Activated T-cell treated with anti-CD3 and anti-CD28 coated beads, Interleukin-2, amount 50 U/mL, for 48 hours (primary cell): ENCODE measurements at places on chromosomes 5 and 9.
A peak's percentile ranks its signal among the peaks of the same experiment; 100 is the strongest.

GRCh38 chr5:143828710-143829109 lies 16.7 kb downstream of the HMHB1 start:
- DNase-seq = peak; percentile 22

DNA sequence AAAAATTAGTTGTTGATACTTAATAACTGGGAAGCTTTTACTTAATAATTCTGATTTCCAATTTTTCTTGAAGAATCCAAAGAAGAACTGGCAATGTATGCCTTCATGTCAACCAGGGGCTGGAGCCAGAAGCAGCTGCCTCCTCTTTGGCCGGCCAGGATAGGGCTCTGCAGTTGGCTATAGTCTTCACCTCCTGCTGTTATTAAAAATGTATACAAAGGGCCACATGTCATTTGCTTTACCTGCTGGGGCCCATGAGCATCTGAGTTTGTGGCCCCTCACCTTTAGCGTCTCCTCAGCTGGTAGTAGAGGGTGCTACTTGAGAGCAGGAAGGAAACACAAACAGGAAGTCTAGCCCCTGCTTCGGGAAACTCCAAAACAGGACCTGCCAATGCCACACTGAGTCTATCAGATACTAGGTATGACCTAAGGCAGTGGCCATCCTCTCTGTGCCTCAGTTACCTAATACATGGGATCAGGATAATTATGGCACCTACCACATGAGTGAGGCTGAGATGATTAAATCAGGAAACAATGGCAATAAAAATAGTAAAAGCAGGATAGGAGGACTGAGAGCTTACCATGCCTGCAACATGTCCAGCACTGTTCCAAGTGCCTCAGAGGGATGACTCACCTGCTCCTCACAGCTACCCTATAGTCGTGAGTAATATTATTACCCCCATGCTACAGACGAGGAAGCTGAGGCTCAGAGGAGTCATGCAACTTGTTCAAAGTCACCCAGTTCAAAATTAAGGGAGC lies 21.3 kb downstream of the CCDC69 start:
- DNase-seq = no peak

- no peak for DNase-seq
Observed at GRCh38 chr5:72412283-72413055, 92.3 kb downstream of the PTCD2 start.

GRCh38 chr5:120457839-120458507 lies 6.1 kb upstream of the PRR16 start:
- peak; percentile 64 for DNase-seq

- no peak for DNase-seq
Observed at GRCh38 chr9:87515588-87516221, 18.0 kb downstream of the DAPK1 start.

DNA sequence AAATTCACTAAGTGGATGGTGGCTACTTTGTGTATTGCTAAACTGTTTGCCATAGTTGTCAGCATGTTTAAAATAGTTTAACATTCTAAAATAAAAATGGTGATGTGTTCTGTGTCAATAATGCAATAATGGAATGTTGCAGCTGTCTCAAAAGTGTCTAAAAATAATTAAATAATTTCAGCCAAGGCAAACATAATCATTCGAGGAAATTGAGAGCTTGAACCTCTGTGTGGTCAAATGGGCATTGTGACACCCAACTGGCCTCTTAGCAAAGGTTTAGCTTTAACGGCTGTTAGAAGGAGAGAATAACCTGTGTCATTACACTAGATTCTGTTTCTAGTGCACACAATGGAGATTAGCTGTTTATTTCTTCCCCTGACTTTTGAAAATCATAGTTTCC lies 278.5 kb downstream of the TMEM167A start:
- no peak for DNase-seq

- no peak for DNase-seq
Observed at GRCh38 chr9:127283917-127284497, 19.4 kb downstream of the GARNL3 start.

GRCh38 chr9:11135851-11136250 lies 523.0 kb upstream of the PTPRD start:
- no peak for DNase-seq

- no peak for DNase-seq
Observed at GRCh38 chr5:91977579-91977978, 594.5 kb upstream of the ARRDC3 start.

DNA sequence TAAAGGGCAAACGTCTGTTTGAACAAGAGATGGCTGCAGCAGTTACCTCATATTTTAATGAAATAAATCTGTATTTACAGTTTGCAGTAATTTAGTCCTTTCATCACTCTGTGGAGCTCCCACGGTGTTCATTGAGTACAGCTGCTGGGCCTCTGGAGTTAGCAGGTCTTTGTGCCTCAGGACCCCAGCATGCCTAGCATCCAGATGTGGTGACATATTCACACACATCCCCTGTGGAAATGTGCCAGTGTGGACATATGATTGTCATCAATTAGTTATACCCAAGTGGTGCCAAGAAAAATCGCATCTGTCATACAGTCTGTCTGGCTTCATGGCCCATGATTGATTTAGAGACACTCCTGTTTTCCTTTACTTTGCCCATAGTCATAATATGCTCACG lies 77.3 kb downstream of the NNT start:
- DNase-seq = no peak

GRCh38 chr5:57383093-57383861 lies 99.3 kb downstream of the ACTBL2 start:
- DNase-seq = peak; percentile 37

- DNase-seq = no peak
Observed at GRCh38 chr9:76615177-76615603, 149.0 kb upstream of the PCA3 start.

DNA sequence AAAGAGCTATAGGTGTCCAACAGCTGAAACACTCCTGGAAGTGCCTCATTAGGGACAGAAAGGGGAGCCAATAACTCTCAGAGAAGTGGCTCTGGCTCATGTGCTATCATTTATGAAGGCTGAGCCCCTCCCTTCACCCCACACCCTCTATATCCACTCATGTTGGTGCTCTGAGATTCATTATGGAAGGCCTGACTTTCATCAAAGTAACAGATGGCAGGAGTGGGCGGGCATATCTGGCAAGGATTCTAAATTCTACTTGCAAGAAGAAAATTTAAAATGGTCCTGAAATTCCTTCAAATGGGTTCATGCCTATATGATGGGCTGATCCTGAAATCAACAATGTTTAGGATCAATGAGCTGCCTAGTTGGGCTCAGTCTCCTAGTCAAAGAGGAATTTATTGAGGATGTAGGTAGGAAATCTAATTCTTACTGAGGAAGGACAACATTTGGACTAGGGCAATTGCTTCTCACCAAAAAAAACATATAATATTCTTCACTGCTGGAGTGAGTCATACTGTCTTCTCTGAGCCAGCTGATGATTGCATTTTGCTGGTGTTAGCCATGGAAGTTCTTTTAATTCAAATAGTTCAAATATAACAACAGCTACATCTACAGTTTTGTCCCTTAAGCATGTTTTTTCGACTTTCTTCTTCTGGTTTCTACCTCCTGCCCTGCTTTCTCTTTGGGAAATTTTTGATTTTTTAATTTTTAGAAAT lies 23.5 kb downstream of the NMRK1 start:
- DNase-seq = no peak

DNA sequence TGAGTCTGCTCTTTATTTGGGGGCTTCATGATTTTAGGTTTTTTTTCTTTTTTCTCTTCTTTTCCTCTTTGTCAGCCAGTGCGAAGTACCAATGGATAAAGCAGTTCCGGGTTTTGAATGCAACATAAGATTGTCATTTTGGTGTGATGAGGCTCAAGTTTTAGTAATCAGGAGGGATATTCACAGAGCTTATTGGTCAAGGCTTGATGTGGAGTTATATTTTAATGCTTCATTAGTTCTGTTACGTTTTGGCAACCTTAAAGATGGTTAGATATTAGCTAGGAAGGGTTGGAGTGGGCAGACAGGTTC lies 1.4 kb downstream of the PIK3R1 start:
- DNase-seq = no peak

- DNase-seq = no peak
Observed at GRCh38 chr5:17088051-17088450, 129.4 kb upstream of the BASP1 start.

DNA sequence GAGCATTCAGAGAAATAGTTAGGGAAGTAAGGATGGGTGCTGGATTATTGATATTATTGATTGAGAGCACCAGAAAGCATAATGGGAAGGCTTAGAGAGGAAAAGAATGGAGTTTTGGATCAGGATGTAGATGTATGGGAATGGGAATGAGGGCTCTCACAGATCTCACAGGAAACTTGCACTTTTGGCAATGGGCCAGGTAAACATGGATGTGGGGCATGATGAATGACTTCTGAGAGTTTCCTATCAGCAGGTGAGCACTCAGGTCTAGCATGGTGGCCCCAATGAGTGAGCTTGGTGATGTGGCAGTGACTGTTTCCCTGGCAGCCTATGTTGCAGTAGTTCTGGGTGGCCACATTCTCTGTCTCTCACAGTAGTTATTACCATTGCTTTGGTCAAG lies 283.8 kb downstream of the FBXL7 start:
- no peak for DNase-seq

GRCh38 chr5:98679963-98680362 lies 93.5 kb upstream of the RGMB start:
- DNase-seq = no peak

- no peak for DNase-seq
Observed at GRCh38 chr5:54383941-54384340, 71.6 kb upstream of the HSPB3 start.

DNA sequence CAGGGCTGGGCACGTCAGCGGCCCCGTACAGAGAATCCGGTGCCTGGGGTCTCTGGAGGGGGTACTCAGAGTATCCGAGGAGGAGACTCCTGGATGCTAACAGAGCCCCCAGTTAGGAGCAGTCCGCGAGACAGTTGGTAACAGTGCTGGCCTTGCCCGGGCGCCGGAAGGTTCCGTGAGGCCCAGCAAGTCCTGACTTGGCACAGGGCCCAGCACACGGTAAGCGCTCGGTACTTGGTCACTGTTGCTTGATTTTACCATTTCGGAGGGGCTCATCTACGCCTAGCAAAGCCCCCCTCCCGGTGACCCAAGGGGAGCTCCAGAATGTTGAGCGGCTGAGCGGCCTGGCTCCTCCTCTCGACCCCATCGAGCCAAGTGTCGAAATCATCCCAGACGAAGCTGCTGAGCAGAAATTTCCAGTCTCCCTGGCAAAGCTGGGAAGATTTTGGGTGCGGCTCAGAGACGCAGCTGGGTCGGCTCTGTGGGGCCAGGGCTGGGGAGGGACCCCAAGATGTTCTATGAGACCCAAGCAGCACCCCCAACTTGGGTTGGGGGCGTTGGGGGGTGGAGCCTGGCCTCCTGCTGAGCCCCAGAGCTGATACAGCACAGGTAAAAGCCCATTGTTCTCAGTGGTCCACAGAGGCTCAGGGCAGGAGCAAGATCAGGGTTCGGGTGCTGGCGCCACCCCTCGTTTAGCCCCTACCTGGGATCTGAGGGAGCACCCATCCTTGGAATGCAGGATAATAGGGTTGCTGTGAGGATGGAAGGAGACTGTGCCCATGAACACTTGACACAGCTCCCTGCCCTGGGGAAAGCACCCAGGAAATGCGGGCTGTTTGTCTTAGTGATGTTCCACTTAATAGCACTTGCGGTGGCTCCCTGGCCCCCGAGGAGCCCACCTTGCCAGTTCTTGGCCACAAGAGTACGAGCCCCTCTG lies 137.2 kb downstream of the C9orf50 start:
- peak; percentile 47 for DNase-seq

DNA sequence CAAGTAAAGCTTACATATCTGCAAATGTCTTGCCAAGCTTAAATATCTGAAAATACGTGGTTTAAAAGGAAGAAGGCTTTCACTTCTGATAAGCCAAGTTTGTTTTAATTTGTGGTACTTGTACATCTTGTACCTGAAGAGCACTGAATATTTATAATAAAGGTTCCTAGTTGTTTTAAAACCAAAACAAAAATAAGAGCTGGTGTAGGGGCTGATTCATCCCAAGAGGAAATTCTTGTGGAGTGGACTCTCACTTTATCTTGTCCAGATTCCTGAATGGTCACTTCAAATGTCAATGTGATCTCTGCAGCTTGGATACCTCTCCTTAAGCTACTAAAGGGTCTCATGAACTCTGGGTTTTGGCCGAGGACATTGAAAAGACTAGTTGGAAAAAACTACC lies 29.5 kb downstream of the MAMDC2 start:
- no peak for DNase-seq

GRCh38 chr9:78923966-78924659 lies 627.2 kb downstream of the PSAT1 start:
- no peak for DNase-seq

DNA sequence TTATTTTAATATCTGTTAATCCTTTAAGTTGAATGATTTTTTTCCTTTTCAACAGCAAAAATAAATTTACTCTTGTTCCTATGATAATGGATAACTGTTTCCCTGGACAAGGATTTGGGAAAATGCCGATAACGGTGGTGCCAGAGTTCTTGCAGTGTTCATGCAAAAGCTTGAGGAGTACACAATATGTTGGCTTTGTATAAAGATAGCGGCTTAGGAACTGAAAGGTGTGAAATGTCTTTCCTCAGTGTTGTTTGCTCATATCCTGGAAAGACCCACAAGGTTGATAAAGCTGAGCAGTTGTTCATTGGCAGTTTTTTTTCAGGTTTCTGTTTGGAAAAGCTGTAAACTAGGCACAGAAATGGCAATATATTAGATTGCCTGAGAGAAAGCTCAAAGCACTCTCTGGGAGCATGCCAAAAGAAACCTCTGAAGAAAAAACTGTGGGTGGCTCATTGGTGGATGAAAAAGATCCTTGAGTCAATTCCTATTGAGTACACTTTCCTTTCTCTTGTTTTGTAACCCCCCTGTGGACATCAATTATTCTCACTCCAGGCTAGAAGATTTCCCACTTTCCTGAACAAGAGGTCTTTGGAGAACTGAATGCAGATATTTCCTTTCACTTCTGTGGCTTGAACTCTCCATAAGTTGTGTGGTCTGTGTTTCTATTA lies 117.2 kb upstream of the RGMB start:
- no peak for DNase-seq

GRCh38 chr9:112486221-112487007 lies at the start of gene KIAA1958:
Gene KIAA1958, plus strand, starts transcription at chr9:112486827. Its CDS starts 87,254 bp downstream, at chr9:112574081.
- DNase-seq = peak; percentile 90

DNA sequence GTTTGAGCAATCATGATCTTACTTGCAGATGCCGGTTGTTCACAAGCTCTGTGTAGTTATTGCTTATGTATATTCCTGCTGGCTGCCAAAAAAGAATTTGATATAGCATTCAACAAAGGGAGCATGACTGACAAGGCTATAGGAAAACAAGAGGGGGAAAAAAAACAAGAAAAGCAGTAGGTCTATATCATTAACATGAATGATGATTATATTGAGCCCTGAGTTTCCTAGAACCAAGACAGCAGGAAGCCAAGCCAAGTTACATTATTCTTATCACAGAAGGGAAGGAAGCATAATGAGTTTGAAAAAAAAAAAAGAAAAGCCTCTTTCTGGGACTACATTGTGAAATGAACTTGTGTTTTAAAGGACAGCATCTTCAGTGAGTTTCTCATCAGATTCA lies 41.0 kb downstream of the TSTD2 start:
- DNase-seq = no peak

DNA sequence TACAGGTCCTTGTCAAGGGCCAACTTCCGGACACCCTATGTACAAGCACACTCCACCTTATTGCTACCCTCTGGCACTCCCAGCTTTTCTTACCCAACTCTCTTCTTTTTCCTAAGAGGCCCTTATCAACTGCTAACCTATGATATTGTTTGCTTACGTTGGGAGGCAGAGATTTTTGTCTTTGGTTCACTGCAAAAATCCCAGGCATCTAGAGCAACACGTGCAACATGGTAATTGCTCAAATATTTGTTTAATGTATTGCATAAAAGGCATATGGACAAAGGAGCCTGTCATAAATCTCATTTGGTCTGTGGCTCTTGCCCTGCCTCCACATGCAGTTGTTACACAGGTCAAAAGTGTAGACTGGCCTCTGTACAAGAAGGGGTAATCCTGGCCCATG lies 35.8 kb upstream of the ATP10B start:
- DNase-seq = no peak

GRCh38 chr5:161077496-161077895 lies 225.5 kb upstream of the ATP10B start:
- no peak for DNase-seq
